ENCODE measurements at places on chromosomes 2 and 18.

DNA sequence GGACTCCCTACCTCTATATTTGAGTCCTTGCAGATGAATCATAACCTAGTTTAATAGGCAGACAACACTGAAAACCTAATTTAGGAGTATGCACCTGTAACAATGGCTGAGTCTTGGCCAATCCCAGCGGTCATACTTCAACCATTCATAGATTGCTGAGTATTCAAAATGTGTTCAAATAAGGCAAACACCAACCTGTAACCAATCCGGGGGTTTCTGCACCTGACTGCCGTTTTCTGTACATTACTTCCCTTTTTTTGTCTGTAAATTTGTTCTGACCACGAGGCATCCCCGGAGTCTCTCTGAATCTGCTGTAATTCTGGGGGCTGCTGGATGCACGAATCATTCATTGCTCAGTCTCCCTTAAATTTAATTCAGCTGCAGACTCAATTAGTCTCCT, 338.6 kb downstream of the STK39 start:
- DNase-seq: peak; percentile 27

- DNase-seq: no peak
These were observed 4.3 kb upstream of the GPR45 start for GRCh38 chr2:105237045-105237765.

- DNase-seq: no peak
These were observed 89.6 kb upstream of the CCDC68 start for GRCh38 chr18:55048892-55049291.

DNA sequence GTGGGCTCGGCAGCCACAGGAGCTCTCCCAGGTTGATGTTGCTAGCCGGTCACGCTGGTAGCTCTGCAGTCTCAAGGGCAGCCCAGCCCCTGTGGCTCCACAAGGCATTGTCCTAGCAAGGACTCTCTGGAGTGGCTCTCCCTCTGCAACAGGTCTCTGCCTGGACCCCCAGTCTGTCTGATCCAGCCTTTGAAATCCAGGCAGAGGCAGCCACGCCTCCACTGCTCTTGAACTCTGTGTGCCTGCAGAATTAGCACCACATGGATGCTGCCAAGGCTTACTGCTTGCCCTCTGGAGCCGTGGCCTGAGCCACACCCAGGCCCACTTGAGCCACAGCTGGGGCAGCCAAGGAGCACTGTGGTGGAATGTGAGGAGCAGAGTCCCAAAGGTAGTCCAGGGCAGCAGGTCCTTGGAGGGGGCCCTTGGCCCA, 43.0 kb upstream of the FAHD2A start:
- no peak for DNase-seq

DNA sequence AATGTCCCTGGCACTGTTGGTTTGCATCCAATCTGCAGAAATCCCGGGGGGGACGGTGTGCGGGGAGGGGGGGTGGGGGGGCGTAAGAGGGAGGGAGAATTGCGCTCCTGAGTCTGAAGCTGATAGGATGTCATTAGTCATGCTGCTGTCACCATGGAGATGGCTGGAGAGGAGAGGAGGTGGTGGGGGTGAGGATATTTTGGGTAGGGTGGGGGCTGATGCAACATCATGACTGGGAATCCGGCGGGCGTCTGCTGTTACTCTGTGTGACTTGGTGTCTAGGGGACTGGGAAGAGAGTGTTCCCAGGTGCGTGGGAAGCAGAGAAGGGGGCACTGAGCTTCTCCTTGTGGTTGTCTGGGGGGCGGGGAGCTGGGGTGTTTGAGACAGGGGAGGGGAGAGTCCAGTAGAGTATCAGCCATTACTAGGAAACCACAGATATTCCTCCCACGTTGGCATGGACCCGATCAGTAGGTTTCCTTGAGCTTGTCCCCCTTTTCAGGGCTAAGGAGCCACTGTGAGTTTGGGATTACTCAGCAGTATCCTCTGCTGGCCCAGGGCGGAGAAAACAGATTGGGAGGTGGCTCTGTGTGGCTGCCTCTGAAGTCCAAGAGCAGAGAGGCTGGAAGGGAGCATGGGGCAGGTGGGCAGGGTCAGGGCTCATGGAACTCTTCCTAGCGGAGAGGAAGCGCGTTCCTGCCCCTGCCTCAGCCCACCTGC, 18.9 kb downstream of the TET3 start:
- no peak for DNase-seq

DNA sequence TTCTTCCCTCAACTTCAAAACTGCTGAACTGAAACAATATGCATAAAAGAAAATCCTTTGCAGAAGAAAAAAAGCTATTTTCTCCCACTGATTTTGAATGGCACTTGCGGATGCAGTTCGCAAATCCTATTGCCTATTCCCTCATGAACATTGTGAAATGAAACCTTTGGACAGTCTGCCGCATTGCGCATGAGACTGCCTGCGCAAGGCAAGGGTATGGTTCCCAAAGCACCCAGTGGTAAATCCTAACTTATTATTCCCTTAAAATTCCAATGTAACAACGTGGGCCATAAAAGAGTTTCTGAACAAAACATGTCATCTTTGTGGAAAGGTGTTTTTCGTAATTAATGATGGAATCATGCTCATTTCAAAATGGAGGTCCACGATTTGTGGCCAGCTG, 8.4 kb downstream of the HOXD8 start:
- no peak for DNase-seq

GRCh38 chr2:160268151-160268781, 68.2 kb upstream of the ITGB6 start:
- no peak for DNase-seq

- DNase-seq: no peak
These were observed 75.4 kb downstream of the CDK15 start for GRCh38 chr2:201881741-201882140.
